Right ventricle myocardium inferior (tissue), 1 donor: ENCODE measurements at places on chromosomes 7 and 10. TPM values are rescaled to one million over a fixed set of nuclear protein-coding genes. Genes with fewer than 3 reads are reported as not detected.

GRCh38 chr7:24323961-24324480, 40.0 kb downstream of the NPY start:
- no peak for DNase-seq

- DNase-seq: no peak
Observed at GRCh38 chr7:3393862-3394261, 92.8 kb downstream of the SDK1 start.

GRCh38 chr10:79021331-79021907, 47.3 kb upstream of the ZMIZ1 start:
- no peak for DNase-seq

GRCh38 chr7:41861642-41862041, 158.8 kb upstream of the INHBA start:
- no peak for DNase-seq

DNA sequence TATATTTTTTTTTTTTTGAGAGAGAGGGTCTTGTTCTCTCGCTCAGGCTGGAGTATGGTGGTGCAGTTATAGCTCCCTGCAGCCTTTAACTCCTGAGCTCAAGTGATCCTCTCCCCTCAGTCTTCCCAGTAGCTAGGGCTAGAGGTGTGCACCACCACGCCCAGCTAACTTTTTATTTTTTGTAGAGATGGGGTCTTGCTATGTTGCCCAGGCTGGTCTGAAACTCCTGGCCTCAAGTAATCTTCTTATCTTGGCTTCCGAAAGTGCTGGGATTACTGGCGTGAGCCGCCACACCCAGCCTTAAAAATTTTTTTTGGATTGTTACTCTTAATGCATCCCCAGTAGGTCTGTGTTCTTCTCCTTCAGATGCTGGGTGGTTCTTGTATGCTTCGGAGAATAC, 4.2 kb downstream of the UBTD1 start:
- DNase-seq: no peak

DNA sequence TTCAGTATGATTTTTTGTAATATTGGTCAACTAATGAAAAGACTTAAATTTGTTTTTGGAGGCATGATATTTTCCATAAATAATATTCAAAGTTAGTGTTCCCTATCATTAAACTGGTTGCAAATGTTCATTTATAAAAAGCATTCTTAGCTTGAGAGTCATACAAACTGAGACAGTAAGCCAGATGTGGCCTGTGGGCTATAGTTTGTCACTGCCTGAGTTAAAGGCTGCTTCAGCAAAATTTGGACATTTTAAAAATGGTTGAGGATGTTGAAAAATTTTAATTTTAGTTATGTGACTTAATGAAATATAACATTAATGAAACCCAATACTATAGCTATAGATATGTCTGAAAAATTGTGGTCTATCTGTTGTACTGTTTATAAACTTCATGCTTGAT, 180.2 kb upstream of the CACNA2D1 start:
- DNase-seq: no peak

- DNase-seq: no peak
Observed at GRCh38 chr10:53140506-53140905, 367.9 kb upstream of the MBL2 start.

GRCh38 chr7:55377162-55377817, 12.2 kb downstream of the LANCL2 start:
- DNase-seq: no peak

DNA sequence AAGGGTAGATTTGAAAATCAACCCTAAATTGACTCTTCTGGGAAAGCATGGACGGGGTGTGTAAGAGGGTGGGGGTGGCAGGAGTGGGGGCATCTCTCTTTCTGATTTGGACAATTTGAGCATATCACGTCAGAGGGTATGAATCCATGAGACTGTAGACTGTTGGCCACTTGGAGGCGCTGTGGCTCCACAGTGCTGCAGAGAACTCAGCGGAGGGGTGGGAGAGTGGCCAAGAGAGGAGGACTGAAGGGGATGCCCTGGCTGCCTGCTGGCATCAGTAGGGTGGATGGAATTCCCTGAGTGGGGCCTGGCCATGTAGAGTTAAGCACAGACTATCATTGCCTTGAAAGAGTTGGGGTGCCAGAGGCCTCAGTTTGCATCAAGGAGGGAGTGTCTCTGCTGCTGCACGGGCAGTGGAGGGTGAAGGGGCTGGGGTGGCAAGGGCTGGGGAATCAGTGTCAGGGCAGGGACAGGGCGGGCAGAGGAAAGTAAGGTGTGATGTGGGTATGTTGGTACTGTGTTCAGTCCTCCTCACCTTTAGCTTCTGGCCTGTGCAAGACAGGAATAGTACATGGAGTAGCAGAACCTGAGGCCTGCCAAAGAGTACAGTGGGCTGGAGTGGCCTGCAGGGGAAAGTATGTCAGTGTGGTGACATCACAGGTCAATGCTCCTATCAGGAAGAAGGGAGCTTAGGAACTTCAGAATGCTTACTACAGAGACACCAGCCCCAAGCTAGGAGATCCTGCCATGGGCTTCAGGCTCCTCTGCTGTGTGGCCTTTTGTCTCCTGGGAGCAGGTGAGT, 133.5 kb upstream of the PRSS58 start:
- DNase-seq: no peak

Gene MEOX2
- 9.0 TPM for total RNA-seq

Gene FGF8
- not detected for total RNA-seq

Gene EBF3
- total RNA-seq: 7.9 TPM

Gene SFTPA1
- total RNA-seq: 0.24 TPM

Gene GHRHR
- not detected for total RNA-seq

Gene IGFBP1
- not detected for total RNA-seq

Gene FAM25G
- not detected for total RNA-seq

Gene CPEB3
- total RNA-seq: 14.1 TPM

Gene FRMD4A
- 42.3 TPM for total RNA-seq

Gene UNCX
- total RNA-seq: not detected
